ENCODE measurements at places on chromosomes 4 and X. TPM values are rescaled to one million over a fixed set of nuclear protein-coding genes. Genes with fewer than 3 reads are reported as not detected.

DNA sequence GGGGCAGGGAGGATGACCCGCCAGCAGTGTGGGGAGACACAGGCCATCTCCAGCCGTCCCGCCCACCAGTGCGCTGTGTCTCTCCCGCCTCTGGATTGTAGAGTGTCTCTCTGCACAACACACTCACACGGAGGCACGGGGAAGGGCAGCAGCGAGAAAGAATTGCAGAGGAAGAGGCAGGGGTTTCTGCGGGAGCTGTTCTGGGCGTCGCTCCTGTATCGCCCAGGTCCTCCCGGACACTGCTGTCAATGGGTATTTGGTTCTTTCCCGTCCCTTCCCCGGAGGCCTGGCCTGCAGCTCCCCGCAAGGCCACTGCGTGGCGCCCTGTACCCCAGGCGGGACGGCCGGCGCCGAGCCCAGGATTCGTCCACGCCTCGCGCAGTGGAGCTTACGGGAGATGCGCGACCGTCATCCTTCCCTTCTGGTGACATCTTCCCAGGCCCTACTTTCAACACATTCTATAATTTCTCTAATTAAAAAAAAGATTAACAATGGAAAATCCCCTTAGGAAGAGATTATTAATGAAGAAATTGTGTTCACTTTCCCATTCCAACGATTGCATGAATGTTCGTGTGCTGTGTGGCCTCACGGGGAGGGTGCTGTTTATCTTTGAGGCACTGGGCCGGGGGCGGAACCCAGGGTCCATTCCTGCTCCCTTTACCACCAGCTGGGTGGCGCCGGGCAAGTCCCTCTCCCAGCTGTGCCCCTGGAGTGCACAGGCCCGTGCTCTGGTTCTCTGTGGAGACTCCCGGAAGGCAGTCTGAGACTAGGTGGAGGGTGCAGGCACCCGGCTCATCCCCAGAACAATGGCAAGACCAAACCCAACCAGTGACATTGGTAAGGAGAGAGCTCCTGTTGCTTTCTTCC lies 95.7 kb downstream of the CPZ start:
- no peaks in the 10 kb centered on the region for H3K27me3 ChIP-seq
- no peak overlapping the region for H3K27ac ChIP-seq
- no peaks in the 10 kb centered on the region for H3K4me1 ChIP-seq
- H3K36me3 ChIP-seq, result no peaks in the 10 kb centered on the region
- DNase-seq, result no peak

- H3K27me3 ChIP-seq, result no peaks in the 10 kb centered on the region
- H3K36me3 ChIP-seq, result no peaks in the 10 kb centered on the region
- no peaks in the 10 kb centered on the region for H3K4me1 ChIP-seq
- no peak for DNase-seq
- no peak overlapping the region for H3K4me3 ChIP-seq
- no peak overlapping the region for H3K27ac ChIP-seq
Observed at GRCh38 chrX:100494646-100495370, 84.7 kb upstream of the PCDH19 start.

DNA sequence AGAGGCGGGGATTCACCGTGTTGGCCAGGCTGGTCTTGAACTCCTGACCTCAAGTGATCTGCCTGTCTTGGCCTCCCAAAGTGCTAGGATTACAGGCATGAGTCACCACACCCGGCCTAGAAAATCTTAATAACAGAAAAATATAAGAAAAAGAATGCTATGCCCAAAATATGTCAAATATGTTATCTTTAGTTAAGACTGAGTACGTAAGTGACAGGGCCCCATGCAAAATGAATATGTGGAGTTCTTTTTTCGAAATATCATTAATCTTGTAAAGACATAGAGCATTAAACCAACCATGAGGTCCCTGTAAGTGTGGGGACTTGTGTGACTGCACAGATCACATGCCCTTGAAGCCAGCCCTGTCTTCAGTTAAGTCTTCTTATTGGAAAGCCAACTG lies 8.9 kb upstream of the ZNF518B start:
- no peaks in the 10 kb centered on the region for H3K36me3 ChIP-seq
- H3K27ac ChIP-seq, result no peak overlapping the region
- H3K4me1 ChIP-seq, result no peaks in the 10 kb centered on the region
- H3K27me3 ChIP-seq, result peaks cover 21% of the 10 kb centered on the region
- no peak for DNase-seq

The C4orf51 gene
- not detected for total RNA-seq

- H3K27me3 ChIP-seq, result no peaks in the 10 kb centered on the region
- H3K4me3 ChIP-seq, result no peak overlapping the region
- H3K27ac ChIP-seq, result no peak overlapping the region
Observed at GRCh38 chr4:9899306-9900055, 118.0 kb downstream of the DRD5 start.

GRCh38 chrX:49186125-49187027 lies at the start of gene PRICKLE3:
Gene PRICKLE3 (minus strand): TSS chrX:49186373. CDS start chrX:49186297, 76 bp downstream.
- H3K36me3 ChIP-seq, result no peaks in the 10 kb centered on the region
- peak within 1 kb of the TSS; percentile 76 for H3K4me3 ChIP-seq
- peak; percentile 75 for DNase-seq

The POU4F2 gene
- total RNA-seq, result not detected

- H3K4me1 ChIP-seq, result peaks cover 8% of the 10 kb centered on the region
- H3K4me3 ChIP-seq, result peak overlapping the region; percentile 22
- H3K27me3 ChIP-seq, result no peaks in the 10 kb centered on the region
- DNase-seq, result peak; percentile 82
Observed at GRCh38 chr4:1043651-1044468, 32.4 kb downstream of the FGFRL1 start.

DNA sequence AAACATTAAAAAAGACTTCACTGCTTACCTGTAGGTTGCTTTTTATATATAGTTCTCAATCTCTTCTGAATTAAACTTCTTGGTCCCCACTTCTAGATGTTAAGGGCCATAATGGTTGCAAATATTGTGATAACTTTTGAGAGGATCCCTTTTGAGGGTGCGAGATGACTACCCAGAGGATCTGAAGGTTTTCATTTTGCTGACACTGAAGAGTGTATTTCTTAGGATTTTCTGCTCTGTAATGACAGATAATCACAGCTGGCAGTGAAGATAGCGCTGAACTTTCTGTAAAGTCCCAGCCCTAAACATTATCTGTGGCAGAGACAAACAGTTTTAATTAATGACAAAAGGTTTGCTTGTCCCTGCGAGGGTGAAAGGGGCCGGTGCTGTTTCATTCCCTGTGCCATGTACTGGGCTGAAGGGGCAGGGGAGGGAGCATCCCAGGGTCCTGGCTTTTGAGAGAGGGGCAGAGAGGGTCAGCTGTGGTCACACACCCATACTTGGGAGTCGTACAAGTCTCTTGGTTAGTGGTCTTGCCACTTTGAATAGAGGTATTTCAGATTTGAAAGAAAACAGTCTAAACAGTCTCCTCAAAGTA lies 22.2 kb downstream of the CLCN4 start:
- H3K27me3 ChIP-seq, result peaks cover 41% of the 10 kb centered on the region
- no peak for DNase-seq
- H3K36me3 ChIP-seq, result no peaks in the 10 kb centered on the region

The NLGN3 gene
- under 0.01 TPM for total RNA-seq

DNA sequence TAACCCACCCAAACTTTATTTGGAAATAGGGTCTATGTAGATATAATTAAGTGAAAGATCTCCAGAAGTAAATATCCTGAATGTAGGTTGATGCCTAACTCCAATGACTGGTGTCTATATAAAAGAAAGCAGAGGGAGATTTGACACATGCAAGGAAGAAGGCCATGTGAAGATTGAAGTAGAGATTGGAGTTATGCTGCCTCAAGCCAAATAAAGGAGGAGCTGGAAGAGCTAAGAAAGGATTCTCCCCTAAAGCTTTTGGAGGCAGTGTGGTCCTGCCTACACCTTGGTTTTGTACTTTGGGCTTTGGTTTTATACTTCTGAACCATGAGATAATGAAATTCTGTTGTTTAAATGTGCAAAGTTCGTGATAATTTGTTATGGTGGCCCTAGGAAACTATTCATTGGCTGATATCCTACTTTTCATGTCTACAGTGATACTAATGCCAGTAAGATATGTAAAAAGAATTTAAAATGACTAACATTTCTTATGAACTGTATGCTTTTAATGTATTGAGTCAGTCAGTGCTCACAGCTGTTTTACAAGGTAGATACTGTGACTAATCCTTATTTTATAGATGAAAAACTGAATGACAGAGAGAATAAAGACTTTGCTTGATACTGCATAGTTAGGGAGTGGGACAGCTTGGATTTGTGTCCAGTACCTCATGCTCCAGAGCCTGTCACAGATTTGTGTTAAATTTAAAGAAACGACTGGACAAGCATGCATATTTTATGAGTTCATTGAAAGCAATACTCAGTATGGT lies 5.9 kb upstream of the RAB40AL start:
- H3K36me3 ChIP-seq, result no peaks in the 10 kb centered on the region
- H3K4me3 ChIP-seq, result no peak overlapping the region
- no peak for DNase-seq

GRCh38 chr4:7635445-7636239 lies 200.9 kb upstream of the PSAPL1 start:
- no peaks in the 10 kb centered on the region for H3K27me3 ChIP-seq
- H3K4me3 ChIP-seq, result no peak overlapping the region

GRCh38 chrX:132561483-132561882 lies 72.6 kb upstream of the MBNL3 start:
- no peak overlapping the region for H3K27ac ChIP-seq
- H3K4me3 ChIP-seq, result no peak overlapping the region
- no peak for DNase-seq
- no peaks in the 10 kb centered on the region for H3K36me3 ChIP-seq
- no peaks in the 10 kb centered on the region for H3K4me1 ChIP-seq

The FAM9B gene
- not detected for total RNA-seq

The SLC2A9 gene
- total RNA-seq, result 9.5 TPM

GRCh38 chrX:20224814-20225487 lies 41.8 kb downstream of the RPS6KA3 start:
- H3K36me3 ChIP-seq, result no peaks in the 10 kb centered on the region
- H3K4me1 ChIP-seq, result no peaks in the 10 kb centered on the region
- no peak for DNase-seq
- H3K4me3 ChIP-seq, result no peak overlapping the region
- H3K27me3 ChIP-seq, result peaks cover 17% of the 10 kb centered on the region

DNA sequence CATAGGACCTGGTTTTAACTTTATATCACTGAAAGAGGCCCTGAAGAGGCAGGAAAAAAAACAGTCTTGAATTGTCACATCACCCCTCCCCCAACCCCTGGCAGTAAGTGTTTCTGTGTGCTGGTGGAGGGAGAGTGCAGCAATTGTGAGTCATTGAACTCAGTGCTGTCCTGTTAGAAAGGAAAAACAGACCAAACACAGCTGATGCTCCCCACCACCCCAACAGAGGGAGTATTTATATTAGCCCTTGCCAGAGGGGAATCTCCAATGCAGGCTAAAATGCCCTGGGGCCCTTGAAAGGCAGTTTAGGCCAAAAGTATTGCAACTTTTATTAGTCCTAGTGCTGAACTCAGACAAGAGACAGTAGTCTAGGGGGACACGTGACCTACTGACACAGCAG lies 197.8 kb upstream of the AGTR2 start:
- no peaks in the 10 kb centered on the region for H3K4me1 ChIP-seq
- no peak for DNase-seq
- H3K4me3 ChIP-seq, result no peak overlapping the region

DNA sequence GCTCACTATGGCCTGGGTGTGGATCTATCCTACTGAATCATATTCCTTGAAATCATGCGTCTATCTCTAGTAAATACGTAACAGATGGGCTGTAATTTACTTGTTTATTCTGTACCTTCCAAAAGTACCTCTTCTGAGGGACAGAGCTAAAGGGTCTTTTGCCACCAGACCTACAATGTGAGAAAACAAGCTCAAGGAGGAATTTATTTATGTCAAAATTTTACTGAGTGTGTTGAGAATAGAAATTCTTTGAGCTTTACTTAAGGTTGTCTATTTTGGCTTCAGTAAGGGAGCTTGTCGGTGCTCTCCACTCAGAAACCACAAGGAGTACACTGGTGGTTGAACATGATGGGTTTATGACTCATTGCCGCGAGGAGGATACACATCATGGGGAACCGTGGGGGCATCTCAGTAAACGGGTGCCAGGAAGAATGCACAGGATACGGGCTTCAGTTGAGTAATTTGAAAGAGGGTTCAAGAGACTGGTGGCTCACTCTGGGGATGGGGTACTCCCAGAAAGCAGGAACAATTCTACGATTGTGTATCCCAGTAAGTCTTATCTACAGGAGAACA lies 3.0 kb downstream of the ANK2 start:
- no peak overlapping the region for H3K4me3 ChIP-seq
- no peak for DNase-seq
- H3K36me3 ChIP-seq, result no peaks in the 10 kb centered on the region
- H3K27me3 ChIP-seq, result no peaks in the 10 kb centered on the region

The AP1S2 gene
- 23.0 TPM for total RNA-seq
